ENCODE measurements at places on chromosomes 12 and 14.

- no peak for DNase-seq
Observed at GRCh38 chr12:991350-992333, 619 bp downstream of the ERC1 start.

DNA sequence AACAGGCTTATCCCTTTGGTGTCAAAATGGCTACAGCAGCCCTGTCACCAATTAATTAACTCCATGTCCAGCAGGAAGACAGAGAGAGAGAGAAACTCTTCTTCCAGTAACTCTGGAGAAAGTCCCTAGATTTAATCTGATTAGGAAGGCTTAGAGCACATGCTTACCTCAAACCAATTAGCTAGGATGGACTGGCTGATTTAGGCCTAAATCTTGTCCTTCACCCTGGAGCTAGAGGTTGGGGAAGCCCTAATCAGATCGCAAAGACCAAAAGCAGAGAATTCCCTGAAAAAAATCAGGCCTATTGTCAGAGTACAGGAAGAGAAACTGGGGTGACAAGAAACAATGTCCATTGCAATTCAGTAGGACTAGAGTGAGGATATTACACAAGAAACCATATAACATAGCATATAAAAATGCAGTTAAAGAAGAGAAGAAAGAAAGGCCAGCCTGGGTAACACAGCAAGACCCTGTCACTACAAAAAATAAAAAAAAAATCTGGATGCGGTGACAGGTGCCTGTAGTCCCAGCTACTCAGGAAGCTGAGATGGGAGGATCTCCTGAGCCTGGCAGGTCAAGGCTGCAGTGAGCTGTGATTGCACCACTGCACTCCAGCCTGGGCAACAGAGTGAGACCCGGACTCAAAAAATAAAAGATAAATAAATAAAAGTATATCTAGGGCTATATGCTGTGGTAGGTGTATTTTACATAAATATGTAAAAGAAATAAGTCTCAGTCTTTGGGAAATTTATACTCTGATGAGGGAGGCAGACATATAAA lies 34.9 kb upstream of the TUBA1A start:
- DNase-seq = no peak

- DNase-seq = no peak
Observed at GRCh38 chr14:58549105-58549757, 88.5 kb upstream of the DACT1 start.

GRCh38 chr14:54493293-54493692 lies 4.5 kb upstream of the GMFB start:
- DNase-seq = no peak

- DNase-seq = no peak
Observed at GRCh38 chr14:24880689-24881088, 169.3 kb downstream of the STXBP6 start.
